ENCODE measurements at places on chromosomes 2 and 18.

DNA sequence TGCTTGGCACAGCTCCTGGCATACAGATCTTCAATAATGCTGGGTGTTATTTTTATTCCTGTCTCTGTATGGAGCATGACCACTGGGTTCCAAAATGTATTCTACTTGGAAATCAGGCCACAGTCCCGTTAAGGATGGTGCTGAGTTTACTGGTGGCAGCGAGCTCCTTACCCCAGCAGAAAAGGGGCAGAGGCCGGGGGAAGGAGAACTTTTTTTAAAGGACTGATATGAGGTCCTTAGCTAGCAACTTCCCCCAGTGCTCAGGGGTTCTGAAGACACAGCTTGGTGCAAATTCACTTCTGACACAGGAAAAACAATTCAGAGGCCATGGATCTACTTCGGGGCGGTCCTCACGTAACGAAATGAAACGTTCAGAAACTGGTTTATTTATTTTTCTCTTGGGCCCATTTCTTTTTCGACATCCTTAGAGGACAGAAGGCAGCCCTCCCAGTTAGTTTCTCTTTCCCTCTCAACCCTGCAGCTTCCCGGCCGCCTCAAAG lies 872 bp downstream of the RDH14 start:
- DNase-seq = peak; percentile 1

- DNase-seq = no peak
These were observed 153.4 kb downstream of the UBR3 start for GRCh38 chr2:169980643-169981042.

DNA sequence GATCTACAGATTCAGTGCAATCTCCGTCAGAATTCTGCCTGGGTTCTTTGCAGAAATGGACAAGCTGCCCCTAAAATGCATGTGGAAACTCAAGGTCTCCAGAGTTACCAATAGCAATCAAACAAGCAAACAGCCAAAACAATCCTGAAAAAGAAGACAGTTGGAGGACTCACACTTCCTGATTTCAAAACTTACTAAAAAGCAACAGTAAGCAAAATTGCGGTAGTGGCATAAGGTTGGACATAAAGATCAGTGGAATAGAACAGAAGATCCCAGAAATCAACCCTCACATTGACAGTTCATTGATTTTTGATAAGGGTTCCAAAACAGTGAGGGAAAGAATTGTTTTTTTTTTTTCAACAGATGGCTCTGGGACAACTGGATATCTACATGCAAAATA lies 59.7 kb downstream of the NPPC start:
- no peak for DNase-seq

DNA sequence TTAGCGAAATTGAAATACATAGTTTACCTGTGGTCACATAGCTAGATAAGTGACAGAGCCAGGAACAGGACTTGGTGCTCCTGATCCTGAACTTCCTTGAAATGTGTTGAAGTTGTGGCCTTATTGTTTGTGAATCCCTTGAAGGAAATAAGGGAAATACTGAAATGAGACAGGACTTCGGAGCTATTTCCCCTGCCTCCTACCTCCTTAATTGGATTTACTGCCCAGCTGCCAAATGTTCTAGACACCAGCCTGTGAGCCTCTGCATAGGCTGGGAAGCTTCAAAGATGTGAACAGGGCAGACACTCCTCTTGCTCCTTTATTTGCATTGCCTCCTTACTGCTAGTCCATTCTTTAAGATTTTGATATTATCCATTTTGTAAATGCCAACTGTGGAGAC lies 135.2 kb downstream of the PRPF40A start:
- DNase-seq = no peak

- DNase-seq = no peak
These were observed 195.2 kb downstream of the NRP2 start for GRCh38 chr2:205877496-205877895.

Data from cerebellum (tissue), 4 donors.